ENCODE measurements at places on chromosomes 1 and 21. TPM values are rescaled to one million over a fixed set of nuclear protein-coding genes. Genes with fewer than 3 reads are reported as not detected.

- no peak for ATAC-seq
Observed at GRCh38 chr1:182217071-182217470, 155.6 kb upstream of the ZNF648 start.

- no peak for ATAC-seq
Observed at GRCh38 chr1:65297706-65298105, 11.6 kb upstream of the DNAJC6 start.

DNA sequence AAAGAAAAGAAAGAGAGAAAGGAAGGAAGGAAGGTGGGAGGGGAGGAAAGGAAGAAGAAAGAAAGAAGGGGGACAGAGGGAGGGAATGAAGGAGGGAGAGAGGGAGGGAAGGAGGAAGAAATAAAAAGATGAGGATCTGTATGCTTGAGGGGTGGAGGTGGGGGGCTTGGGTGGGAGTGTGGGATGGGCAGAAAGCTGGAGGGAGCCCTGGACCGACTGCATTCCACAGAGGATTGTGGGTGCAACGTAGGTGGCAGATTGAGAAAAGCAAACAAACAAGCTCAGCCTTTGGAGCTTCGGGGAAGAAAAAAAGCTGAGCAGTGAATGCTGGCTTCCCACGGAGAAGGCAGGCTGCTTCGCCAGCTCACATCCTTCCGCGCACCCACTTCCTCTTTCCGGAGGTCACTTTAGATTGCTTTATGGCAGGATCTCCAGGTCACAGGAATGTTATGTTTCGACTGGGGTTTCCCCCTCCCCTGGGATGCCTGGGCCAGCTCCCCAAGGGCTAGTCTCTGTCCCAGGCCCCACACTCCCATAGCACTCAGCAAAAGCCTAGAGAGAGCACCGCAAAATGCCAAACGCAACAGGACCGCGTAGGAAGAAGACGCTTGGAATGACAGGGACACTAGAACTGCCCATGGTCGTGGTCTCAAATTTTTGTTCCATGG lies 20.7 kb upstream of the LGALS8 start:
- peak; percentile 68 for ATAC-seq

DNA sequence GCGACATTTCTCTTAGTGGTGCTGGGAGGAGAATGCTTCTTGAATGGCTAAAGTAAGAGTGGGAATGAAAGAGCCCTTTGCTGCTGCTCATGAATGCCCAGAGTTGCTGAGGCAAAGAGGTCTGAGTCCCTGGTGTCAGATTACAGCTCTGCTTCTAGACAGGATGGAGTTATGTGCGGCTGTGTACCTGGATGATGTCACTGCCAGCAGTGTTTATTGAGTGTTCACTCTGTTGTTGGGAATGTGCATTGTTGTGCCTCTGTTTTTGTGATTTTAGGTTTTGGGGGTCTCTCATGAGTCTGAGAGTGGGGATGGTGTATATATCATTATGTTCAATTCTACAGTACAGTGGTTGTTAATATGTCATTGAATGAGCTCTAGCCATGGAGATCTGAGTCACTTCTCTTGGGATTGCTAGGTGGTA lies 2.7 kb downstream of the CDC14A start:
- ATAC-seq = no peak

- no peak for ATAC-seq
Observed at GRCh38 chr1:18637962-18638834, 7.6 kb downstream of the PAX7 start.

GRCh38 chr1:11984121-11984520 lies 3.9 kb downstream of the MFN2 start:
- ATAC-seq = no peak

DNA sequence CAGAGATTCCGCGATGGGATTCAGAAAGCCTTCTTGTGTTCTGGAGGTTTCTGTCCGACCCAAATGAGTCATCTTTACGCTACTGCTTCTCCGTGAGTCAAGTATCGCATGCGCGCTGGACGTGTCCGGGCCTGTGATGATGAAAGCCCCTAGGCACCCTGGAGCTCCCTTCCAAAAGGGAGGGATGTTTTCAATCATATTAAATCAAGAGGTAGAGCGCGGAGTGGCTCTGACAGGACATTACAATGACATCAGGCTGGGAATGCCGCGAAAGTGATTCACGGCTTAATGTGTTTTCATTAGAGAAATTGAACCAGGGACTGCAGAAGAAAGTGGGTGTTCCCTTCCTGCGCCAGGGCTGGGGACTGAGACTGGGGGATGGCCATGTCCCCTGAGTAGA lies 48.5 kb downstream of the AJAP1 start:
- peak; percentile 92 for ATAC-seq

DNA sequence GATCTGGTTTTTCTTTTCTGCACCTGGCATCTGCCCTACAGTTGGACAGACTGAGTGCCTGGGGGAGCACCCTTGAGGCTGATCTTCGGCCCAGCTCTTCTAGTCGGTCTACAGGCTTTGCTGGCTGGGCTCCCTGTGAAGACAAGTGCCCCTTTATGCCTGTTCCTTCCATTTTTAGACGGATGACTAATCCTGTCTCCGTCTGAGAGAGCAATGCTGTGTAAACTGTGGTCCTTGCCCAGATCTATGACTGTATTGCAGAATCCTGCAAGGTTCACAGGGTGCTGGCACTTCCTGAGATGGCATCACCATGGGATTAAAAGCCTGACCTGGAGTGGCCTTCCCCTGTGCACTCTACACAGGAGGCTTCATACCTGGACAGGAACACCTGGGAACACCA lies 47.6 kb upstream of the SAMD13 start:
- peak; percentile 80 for ATAC-seq

DNA sequence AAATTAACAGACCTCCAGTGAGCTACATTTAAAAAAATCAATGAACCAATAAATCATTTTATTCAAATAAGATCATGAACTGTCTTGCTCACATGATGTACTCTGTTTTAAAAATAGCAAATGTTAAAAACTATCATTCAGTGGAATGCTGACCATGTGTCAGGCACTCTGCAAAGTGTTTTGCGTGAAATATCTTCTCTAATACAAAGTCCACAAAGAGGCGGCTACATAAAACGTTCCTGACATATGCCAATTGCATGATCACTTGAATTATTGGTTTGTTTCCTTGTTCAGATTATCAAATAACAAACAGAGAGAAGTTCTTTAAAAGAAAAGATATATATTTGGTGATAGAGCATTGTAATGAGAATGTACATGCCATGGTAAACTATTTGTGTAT lies 10.7 kb downstream of the FMO2 start:
- no peak for ATAC-seq

GRCh38 chr1:94004924-94005323 lies 95.7 kb upstream of the GCLM start:
- ATAC-seq = peak; percentile 82

DNA sequence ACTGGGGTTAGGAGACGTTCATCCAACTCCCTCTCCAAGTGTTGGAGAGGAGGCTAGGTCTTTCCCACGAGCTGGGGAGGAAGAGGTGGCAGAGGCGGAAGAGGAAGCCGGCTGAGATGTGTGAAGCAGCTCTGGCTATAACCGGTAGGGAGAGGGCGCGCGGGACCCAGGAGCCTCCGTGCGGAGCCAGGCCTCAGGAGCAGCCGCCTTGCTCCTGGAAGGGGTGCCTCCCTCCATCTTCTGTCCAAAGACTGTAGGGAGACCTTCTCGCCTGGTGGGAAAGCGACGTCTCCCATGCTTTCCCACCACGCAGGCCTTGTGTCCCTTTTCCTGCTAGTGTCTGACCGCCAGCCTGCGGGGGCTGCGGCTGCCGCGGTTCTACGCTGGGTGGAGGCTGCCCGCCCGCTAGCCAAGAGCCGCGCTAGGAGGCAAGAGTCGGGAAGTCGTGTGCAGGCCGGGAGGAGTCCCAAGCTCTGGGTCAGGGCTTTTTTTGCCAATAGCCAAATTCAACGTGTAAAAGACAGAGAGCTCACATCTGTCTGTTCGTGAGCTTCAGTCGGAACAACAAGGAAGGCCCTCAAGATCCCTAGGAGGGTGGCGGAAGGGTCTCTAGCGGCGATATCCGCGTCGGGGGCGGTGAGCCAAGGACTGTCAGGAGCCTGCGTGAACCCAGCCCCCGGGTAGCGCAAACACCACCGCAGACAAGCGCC lies 8.4 kb upstream of the NBPF11 start:
- no peak for ATAC-seq

- ATAC-seq = no peak
Observed at GRCh38 chr1:229162825-229163515, 107.9 kb upstream of the RAB4A start.

DNA sequence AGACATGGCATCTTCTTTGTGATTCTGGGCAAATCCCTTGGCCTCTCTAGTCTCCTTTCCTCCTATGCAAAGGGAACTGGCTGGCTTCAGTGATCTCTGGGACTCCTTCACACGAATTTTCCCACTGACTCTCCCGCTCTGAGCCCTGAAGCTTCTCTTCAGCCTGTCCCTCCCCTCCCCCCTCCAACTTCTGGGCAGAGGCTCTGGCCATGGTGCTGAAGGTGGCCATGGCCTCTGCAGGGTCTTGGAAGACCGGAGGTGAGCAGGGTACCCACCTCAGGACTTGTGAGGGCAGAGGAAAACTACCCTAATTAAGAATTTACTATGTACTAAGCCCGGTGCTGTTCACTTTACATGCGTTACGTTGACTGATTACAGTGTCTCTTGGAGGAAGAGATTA lies 29.4 kb upstream of the POU3F1 start:
- ATAC-seq = peak; percentile 5

GRCh38 chr1:61053712-61054600 lies 28.4 kb upstream of the NFIA start:
- no peak for ATAC-seq

DNA sequence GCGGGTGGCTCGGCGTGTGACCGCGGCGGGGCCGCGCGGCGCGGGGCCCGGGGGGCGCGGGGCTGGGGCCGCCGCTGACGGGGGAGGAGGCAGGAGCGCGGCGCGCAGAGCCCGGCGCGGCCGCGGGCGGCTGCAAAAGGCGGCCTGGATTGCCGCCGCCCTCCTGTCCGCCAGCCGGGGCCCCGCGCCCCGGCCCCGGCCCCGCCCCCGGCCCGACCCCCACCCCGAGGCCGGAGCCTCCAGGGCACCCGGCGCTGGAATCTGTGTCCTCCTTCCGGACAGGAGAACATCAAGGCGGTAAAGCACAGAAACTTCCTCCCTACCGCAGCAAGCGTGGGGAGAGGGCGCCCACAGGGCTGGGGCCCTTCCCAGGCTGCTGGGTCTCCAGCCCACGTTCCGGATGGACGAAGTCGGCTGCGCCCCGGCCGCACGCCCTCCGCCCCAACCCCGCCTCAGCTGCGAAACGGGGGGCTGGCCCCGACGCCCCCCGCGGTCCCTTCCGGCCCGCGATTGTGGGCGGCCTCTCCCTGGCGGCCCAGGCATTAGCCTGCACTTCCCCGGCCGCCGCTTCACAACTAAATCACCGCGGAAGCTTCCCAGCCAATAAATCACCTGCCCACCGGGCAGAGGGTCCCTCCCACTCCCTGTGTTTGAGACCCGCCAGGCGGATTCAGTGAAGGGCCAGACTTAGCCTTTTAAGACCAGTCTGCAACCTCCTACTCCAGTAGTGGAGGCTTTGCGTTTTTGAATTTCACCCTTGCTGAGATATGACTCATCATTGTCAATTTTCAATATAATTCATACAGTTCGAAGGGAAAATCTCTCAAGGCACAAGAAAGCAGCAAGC lies 106.0 kb downstream of the SLC45A1 start:
- ATAC-seq = peak; percentile 76

GRCh38 chr1:63414691-63415365 lies 47.4 kb downstream of the ALG6 start:
- no peak for ATAC-seq

DNA sequence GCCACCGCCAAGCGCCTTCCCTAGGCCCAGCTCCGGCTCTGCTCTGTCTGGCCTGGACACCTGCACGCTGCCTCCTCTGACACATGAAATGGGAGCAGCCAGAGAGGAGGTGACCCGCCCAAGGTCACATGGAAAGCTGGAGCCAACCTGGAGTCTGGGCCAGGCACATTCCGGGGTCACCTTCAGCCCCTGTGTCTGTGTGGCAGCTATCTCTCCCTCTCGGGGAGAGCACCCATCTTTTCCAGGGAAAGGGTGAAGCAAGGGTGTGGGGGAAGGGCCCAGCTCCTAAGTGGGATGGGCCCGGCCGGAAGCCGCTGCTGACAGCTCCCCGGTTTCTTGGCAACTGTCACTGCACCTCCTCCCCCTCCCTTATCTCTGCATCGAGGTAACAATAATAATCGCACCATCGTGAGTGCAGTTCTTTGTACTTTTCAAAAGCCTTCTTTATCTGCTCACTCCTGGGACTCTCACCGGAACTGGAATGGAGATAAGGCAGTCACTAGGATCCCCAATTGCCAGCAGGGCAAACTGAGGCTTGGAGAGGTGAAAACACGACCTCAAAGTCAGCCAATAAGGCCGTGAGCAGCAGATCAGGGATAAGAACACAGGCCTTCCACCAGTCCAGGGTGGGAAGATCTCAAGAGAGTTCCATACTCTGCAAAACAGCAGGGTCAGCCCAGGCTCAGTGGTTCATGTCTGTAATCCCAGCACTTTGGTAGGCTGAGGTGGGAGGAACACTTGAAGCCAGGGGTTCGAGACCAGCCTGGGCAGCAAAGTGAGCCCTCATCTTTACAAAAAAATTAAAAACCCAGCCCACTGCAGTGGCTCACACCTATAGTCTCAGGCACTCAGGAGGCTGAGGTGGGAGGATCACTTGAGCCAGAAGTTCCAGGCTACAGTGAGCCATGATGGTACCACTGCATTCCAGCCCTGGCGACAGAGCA lies 36.9 kb downstream of the RAP1GAP start:
- ATAC-seq = no peak

- no peak for ATAC-seq
Observed at GRCh38 chr1:912740-913301, 10.9 kb upstream of the SAMD11 start.

DNA sequence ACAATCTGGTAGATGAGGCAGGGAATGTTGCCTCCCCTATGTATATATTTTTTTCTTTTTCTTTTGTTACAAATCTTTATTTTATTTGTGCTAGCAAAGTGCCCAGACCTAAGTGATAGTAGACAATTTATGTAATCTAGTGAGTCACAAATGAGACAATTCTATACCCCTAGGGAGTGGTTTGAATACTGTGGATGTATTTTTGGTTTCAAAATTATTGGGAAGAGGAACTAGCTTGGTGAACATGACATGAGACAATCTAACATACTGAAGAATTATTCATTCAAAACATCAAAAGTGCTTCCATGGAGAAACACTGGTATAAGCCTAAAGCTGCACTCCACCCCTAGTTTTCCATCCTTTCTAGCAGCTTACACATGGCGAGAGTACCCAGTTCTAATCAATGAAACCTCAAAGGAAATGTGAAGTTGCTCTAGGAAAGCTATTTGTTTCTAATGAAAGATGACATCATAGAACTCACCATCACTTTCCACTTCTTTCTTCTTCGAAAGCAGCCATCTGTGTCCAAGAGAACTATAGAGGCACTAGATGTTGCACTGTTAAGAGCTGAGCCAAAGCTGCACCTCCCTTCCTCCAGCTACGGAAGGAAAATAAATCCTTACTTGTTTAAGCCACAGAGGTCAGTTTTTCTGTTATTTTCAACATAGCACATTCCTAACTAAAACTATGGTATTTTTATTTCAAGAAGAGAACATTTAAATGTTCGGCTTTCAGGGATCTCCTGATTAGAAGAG lies 764.6 kb downstream of the LTN1 start:
- ATAC-seq = no peak

- no peak for ATAC-seq
Observed at GRCh38 chr1:206802401-206802800, 30.1 kb upstream of the IL10 start.

GRCh38 chr1:1074631-1075147 lies 583 bp upstream of the RNF223 start:
- ATAC-seq = no peak

The CFHR1 gene
- total RNA-seq = 0.31 TPM

The NBPF10 gene
- total RNA-seq = 0.63 TPM

The OR2L5 gene
- 0.25 TPM for total RNA-seq

The SHISAL2A gene
- not detected for total RNA-seq
